ENCODE measurements at places on chromosomes 6 and 20. TPM values are rescaled to one million over a fixed set of nuclear protein-coding genes. Genes with fewer than 3 reads are reported as not detected.

Gene ELOVL2
- total RNA-seq, result not detected

Gene SLC17A2
- total RNA-seq, result not detected

Gene FOXF2
- 0.49 TPM for total RNA-seq

Gene CFAP206
- not detected for total RNA-seq

Gene NEURL2
- total RNA-seq, result 3.4 TPM

Gene TRIM40
- not detected for total RNA-seq

Gene PRSS35
- not detected for total RNA-seq

Gene GSTA1
- total RNA-seq, result not detected

Gene GNAS-AS1
- 0.62 TPM for total RNA-seq

Gene CTAGE9
- total RNA-seq, result not detected

Gene DNPH1
- 222 TPM for total RNA-seq

Gene TRAM2
- total RNA-seq, result 14.8 TPM

Gene KHDRBS2
- total RNA-seq, result not detected

Gene DNMT3B
- total RNA-seq, result 4.7 TPM

Gene EFCAB8
- not detected for total RNA-seq

Gene DNAH8
- total RNA-seq, result not detected

Data from hair follicular keratinocyte (primary cell).